ENCODE measurements at places on chromosomes 1 and 21.

DNA sequence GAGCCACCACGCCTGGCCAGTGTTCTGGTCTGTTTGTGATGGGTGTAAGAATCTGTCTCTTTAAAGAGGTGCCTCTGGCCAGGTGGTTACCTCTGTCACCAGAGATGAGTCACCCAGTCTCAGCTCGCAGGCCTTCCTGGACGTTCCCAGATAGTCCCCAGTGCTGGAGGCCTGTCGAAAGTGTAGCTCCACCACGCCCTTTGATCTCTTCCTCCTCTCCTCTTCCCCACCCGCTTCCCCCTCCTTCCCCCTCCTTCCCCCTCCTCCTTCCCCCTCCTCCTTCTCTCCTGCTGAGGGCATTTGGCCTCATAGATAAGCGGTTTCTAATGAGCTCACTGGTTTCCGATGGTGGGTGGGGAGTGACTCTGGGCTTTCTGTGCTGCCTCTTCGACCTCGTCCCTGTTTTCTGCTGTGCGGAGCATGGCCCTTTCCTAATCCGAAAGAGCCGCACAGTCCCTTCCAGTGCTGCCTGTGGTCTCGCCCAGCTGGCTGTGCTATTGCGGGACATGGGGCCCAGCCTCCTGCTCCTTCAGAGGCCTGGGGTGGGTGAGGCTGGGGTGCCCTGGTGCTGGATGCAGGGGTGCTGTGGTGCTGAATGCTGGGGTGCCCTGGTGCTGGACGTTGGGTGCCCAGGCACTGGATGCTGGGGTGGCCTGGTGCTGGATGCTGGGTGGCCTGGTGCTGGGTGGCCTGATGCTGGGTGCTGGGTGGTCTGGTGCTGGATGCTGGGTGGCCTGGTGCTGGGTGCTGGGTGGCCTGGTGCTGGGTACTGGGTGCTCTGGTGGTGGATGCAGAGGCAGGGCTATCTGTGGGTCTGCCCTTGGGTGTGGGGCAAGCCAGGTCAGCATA lies 19.2 kb downstream of the AGPAT3 start:
- DNase-seq, result peak; percentile 34

DNA sequence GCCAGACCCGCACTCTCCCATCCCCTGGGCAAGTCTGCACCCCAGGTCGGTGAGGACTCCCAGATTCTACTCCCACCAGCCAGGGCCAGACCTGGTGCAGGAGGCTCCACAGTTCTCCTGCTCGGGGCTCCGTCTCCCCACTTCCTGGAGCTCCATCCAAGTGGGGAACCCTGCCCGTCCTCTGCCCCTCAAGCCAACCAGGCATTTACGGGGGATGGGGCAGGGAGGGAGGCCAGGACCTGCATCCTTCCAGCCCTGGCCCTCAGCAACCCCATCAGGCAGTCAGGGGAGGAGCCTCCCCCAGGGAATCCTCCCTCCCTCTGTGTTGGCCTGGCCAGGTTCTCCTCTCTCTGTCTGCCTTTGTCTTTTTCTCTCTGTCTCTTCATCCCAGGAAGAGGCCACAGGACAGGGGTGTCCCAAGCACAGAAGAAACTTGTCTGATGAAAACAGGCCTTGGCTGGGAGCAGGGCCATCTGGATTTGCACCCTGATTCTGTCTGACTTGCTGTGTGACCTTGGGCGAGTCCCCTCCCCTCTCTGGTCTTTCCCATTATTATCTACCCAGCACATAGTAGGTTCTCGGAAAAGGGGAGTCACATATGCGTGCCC lies 18.5 kb upstream of the EPHA2 start:
- DNase-seq, result no peak

- no peak for DNase-seq
These were observed 24.3 kb downstream of the SMYD2 start for GRCh38 chr1:214305164-214305751.

DNA sequence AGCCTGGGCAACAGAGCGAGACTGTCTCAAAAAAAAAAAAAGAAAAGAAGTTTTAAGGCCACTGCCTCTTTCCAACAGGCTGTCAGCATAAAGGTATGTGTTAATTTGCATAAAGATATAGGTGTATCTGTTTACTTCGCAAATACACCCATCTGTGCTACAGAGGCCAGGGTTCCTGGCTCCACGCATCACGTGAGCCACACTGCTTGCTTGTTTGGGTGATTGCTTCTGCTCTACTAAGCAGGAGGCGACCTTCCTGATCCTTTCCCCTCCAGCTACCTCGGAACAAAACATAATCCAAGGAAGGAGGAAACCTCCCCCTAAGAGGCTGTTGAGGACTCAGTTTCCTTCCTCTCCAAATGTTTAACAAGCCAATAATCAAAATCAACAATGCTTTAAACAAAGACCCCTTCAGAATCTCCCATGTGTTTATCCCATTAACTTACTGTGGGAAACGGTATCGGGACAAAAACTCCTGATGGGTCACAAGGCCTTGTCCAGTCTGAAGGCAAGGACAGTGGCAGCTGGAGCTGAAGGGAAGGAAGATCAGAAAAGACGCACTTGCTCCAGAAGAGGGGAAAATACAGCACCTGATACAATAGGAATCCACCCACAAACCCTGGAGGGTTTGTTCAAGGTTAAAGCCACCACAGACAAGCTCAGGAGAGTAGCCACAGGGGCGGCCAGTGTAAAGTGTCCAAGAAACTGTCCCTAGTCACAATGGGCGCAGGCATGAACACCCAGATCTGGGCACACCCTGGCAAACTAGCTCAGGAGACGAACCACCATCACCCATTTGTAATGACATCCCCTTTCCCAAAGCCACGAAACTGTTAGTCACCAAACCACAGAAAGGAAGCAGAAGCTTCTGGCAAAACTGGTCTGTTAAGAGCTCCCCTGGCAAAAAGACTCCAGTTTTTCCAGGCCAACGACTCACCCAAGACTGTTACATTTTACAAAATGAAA lies 17.2 kb downstream of the CTNNBIP1 start:
- DNase-seq, result no peak

GRCh38 chr1:116762781-116763115 lies 8.5 kb downstream of the CD2 start:
- DNase-seq, result no peak

GRCh38 chr1:30650038-30650967 lies 73.1 kb downstream of the MATN1 start:
- no peak for DNase-seq

DNA sequence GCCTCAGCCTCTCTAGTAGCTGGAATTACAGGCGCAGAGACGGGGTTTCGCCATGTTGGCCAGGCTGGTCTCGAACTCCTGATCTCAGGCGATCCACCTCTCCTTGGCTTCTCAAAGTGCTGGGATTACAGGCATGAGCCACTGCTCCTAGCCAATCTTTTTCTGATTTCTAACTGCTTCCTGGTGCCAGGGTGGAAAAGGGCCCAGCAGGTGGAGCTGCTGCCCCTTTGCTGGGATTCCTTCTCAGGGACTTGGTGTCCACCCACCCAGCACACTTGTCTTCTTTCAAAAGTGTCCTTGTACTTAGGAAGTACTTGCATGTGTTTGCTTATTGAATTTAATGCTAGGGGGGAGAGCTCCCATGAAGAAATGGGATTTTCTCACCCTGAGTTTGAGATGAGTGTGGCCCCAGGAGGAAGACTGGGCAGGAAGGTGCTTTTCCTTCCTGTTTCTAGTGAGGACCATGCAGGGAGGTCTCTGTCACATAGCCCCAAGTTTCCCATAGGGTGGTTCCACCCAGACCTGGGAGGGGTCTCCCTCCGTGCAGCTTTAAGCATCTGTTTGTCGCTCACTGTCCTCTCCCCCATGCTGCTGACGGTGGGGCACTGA lies 14.2 kb downstream of the UTP11 start:
- peak; percentile 62 for DNase-seq

- no peak for DNase-seq
These were observed 247.4 kb downstream of the RHOU start for GRCh38 chr1:228982637-228983036.

- no peak for DNase-seq
These were observed 17.2 kb downstream of the GNG12 start for GRCh38 chr1:67816095-67816475.

- no peak for DNase-seq
These were observed 56.6 kb upstream of the C1orf174 start for GRCh38 chr1:3956527-3957170.

- DNase-seq, result no peak
These were observed 72.5 kb downstream of the RPS6KC1 start for GRCh38 chr1:213123536-213123935.

GRCh38 chr1:206472886-206473285 lies 2.6 kb downstream of the IKBKE start:
- DNase-seq, result no peak

GRCh38 chr1:2503554-2504224 lies 22.7 kb downstream of the PANK4 start:
- DNase-seq, result no peak

- no peak for DNase-seq
These were observed 17.1 kb downstream of the TTF2 start for GRCh38 chr1:117077267-117077666.

DNA sequence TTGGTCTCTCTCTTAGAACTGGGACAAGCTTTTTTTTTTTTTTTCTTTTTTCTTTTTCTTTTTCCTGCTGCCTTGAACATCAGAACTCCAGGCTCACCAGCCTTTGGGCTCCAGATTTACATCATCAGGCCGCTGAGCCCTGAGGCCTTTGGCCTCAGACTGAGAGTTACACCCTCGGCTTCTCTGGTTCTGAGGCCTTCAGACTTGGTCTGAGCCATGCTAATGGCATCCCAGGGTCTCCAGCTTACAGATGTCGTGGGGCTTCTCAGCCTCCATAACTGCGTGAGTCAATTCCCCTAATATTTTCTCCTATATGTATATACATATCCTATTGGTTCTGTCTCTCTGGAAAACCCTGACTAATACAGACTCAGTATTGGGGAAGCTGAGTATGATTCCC lies 36.5 kb upstream of the RC3H1 start:
- DNase-seq, result no peak
